ENCODE measurements at places on chromosomes 1 and 21.
A peak's percentile ranks its signal among the peaks of the same experiment; 100 is the strongest.

DNA sequence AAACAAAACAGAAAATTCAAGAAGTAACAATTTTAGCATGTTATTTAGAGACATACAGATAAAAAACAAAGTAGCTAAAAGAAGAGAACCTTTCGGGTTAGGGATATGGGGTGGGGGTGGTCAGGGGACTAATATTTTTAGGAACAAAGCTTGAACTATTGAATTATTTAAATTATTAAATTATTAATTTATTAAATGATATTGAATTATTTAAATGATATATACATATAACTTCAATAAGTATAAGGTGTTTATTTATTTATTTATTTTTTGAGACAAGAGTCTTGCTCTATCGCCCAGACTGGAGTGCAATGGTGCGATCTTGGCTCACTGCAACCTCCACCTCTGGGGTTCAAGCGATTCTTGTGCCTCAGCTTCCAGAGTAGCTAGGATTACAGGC lies 36.0 kb downstream of the EIF2B3 start:
- DNase-seq: no peak

DNA sequence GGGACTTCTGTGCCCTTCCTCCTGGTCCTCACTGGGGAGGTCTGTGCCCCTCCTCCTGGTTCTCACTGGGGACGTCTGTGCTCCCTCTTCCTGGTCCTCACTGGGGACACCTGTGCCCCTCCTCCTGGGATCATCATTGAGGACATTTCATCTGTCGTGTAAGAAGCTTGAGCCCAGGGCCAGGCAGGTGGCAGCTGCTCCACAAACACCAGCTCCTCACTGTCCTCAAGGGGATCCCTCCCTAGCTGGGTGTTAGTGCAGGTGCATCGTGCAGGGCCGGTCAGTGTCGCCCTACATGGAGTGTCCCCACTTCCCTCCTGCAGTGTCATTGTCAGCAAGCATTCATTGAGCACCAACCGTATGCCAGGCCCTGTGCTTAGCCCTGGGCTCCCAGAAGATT lies 312.7 kb downstream of the PTPRU start:
- no peak for DNase-seq

- DNase-seq: no peak
Observed at GRCh38 chr21:44067011-44067839, 40.0 kb upstream of the PWP2 start.

GRCh38 chr1:42336978-42337377 lies 1.9 kb upstream of the FOXJ3 start:
- no peak for DNase-seq

DNA sequence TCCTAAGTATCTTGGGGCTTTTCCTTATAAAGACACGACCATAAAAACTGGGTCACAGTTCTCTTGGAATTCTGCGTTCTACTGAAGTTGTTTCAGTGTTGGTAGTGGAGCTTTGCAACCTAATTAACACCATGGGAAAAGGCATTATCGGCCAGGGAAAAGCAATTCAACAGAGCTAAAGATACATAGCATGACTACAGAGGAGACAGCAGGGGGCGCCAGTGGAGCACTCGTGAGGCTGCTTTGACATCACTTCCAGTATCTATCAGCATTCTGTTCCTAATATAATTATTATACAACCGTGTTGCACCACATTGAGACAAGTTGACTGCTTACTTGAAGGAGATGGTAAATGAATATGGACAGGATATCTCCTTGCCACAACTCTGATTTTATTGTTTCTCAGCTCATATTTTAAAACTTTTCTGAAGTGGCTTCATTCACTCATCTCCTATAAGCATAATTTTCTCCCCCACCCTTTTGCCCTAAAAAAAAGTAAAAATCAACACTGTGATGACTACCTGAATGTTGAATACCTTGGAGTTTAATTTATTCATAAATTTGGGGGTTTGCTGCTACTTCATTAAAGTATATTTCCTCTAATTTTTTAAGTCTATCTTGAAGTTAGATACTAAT lies 39.4 kb downstream of the ZP4 start:
- DNase-seq: peak; percentile 23

GRCh38 chr1:229895605-229896004 lies 171.4 kb upstream of the GALNT2 start:
- no peak for DNase-seq

DNA sequence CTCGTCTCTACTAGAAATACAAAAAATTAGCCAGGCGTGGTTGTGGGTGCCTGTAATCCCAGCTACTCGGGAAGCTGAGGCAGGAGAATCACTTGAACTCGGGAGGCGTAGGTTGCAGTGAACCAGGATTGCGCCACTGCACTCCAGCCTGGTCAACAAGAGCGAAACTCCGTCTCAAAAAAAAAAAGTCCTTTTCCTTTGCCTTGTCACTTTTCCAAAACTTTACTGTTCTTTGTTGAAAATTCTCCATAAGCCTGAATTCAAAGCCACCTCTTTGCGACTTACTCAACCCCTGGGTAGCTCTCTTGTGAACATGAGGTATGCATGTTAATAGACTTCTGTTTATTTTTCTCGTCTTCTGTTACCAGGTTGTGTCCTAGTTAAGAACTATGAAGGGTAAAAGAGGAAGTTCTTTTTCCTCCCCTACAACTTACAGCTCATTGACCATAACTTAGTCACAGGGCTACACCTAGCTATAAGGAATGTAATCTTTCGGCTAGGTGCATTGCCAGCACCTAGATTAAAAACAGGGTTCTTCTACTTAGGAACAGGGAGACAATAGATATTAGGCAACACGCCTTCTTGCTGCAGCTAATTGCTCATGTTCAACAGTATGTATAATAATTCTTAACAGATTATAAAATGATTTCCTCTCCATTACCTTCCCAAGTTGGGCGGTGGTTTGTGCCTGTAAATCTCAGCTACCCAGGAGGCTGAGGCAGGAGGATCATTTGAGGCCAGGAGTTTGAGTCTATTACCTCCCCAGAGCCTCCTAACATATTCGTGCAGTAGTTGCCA lies 40.9 kb downstream of the PTAFR start:
- DNase-seq: no peak

DNA sequence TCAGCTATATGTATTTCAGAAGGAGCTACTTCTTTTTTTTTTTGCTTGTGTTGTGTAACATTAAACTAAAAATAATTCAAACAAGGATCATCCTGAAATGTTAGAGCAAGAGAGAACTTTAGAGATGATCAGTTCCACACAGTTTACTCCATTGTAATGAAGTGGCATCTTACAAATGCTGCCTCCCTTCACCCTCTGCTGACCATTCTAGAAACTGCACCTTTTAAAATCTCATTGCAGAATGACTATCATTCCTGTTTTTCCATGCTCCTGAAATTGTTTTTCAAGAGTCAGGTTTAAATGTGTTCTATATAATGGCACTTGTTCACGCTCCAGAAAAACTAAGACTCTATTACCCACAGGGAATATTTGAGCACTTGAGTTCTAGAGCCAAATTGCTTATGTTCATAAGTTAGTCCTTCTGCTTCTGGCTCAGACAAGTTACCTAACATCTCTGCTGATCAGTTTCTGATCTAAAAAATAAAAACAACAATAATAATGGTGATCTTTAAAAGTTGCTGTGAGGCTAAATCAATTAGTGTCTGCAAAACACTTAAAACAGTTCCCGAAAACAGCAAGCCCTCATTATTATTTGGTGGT lies 21.5 kb upstream of the SLC44A5 start:
- DNase-seq: peak; percentile 7

DNA sequence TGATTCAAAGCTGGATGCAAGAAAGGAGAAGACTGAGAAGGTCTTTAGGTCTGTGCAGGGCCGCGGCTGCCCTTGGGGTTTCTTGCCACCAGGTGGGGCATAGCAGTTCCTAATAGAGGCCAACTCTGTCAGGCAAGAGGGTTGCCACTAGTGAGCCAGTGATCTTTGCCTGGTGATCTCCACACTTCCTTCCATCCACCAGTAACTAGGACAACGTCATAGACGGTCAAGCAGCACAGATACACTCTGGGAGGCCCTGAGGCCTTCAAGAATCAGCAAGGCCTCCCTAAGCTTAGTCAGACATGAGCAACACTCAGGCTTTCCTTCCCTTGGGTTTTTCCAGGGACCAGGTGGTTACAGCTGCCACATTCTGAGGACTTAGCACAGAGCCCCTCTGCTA lies 32.9 kb upstream of the ATP2B4 start:
- DNase-seq: peak; percentile 58

DNA sequence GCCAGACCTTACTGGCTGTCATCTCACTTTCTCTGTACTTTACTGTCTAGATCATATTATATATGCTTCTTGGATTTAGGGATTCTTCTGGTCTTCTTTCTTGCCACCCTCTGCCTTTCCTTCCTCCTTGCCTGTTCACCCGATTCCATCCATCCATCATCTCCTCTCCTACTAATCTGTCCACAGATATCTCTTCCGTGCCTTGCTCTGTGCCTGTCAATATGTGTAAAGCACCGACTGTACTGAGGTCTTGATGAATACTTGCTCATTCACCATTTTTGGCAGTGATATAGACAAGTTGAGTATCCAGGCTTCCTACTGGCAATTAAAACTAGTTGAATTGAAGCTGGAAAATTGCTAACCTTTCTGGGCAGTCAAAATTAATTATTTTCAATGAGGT lies 8.1 kb downstream of the FMN2 start:
- DNase-seq: no peak

DNA sequence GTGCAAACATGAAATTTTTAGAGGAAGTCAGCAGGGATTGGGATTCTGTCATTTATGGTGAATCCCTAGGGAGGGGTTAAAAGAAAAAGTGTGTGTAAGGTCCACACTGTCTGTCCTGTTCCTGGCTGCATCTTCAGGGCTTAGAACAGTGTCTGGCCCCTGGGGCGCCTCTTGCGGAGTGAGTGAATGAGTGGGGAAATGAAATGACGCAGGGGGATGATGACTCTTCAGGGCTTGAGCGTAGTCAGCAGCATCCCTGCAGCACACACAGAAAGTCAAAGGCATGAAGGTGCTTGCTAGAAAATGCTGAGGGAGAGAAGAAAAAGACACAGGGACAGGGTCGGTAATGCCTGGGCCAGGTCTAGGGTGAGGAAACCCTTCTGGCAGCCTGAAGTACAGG lies 57.8 kb downstream of the PGBD5 start:
- no peak for DNase-seq

Data from activated CD4-positive, alpha-beta T cell treated with anti-CD3 and anti-CD28 coated beads, Interleukin-2, amount 50 U/mL, for 16 hours (primary cell).